NCI-H510A treated with DMSO at 0.1 percent for 48 hours (cell line): ENCODE measurements at places on chromosomes 6 and 20.

- DNase-seq, result no peak
These were observed 23.7 kb downstream of the SERPINB1 start for GRCh38 chr6:2817903-2818443.

DNA sequence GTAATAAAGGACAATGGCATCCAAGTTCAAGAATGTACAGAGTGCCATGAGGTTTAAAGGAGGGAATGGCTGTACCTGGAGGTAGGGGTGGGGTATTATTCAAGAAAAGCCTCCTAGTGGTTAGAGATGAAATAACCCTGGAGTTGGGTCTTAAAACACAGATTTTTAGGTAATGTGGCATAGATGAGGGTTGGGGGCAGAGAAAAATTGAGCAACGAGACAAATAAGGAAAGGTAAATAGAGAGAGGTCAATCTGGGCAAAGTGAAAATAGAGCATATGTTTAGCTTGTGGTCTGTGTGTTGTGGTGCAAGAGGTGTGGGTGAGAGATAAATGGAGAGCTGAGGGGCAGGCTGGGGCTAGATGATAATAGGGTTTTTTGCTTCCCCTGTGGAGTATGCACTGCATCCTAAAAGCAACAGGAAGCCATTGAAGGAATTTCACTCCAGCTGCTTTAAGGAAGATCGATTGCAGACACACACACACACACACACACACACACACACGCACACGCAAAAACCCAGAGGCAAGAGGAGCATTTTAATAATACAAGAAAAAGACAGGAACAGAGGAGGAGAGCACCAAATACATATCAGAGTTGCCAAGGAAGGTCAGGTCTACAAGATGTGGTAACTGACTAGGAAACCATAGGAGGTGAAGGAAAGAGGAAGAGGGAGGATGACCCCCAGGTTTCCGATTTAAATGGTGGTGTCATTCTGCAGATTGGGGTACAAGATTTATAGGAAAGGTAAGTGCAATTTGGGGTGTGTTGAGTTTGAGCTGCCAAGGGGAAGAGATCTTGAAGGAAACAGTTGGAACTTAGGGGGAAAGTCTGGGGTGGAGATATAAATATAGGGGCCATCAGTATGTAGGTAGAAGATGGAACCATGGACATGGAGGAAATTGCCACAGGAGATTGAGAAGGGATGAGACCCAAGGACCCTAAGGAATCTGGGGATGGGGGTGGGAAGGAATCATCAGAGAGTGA lies 31.3 kb upstream of the ADGRF1 start:
- no peak for DNase-seq

DNA sequence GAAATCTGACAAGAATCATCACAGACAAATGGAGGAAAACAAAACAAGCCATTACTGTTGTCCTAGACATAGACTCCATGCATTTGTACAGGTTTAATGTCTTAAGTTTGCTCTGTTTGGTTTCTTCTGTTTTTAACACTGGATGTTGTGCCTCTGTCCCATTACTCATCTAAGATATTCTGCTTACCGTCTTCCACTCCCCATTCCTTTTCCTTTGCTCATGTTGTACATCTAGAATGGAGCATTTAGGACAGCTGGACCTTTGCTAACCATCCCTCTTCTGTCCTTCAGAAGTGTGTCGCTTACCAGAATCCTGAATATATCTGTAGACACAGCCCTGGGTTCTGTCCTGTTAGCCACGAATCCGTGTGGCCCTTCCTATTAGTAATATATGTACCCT lies 35.2 kb downstream of the RAB22A start:
- DNase-seq, result no peak

GRCh38 chr6:3623451-3624249 lies 127.9 kb downstream of the PXDC1 start:
- no peak for DNase-seq

DNA sequence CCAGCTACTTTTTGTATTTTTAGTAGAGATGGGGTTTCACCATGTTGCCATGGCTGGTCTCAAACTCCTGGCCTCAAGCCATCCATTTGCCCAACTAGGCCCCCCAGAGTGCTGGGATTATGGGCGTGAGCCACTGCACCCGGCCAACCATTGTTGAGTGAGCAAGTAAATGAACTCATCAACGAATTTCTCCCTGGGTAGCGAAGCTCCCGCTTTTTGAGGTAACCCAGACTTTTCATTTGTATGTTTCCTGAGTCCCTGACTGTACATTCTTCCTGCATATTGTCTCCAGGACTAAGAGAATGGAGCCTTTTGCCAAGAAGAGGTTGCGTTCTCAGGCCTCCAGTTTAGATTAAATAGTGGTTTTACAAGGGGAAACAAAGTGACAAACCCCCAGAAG lies 36.4 kb downstream of the RIPOR3 start:
- DNase-seq, result no peak

GRCh38 chr20:58896820-58897219 lies 44.3 kb downstream of the GNAS start:
- no peak for DNase-seq

GRCh38 chr20:53142225-53143127 lies 170.3 kb downstream of the TSHZ2 start:
- DNase-seq, result no peak

DNA sequence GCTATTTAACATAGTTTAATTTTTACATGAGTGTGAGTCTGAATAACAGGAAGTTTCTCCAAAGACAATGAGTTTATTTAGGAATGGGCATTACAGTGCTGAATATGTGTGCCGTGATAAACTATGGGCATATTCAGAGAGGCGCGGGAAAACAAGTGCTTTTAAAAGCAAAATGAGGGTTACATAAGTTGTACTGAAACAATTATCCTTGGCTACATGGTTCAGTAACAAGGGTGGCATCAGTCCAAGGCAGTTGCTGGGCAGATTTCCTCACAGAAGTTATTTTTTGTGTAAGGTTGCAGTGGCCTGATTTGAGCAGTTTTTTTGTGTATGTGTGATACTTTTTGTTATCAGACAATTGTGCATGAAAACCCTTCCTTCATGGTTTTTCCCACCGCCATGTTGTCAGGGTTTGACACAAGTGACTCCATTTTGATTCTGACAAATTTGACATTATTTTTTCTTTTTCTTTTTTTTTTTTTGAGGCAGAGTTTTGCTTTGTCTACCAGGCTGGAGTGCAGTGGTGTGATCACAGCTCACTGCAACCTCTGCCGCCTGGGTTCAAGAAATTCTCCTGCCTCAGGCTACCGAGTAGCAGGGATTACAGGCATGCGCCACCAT lies 22.3 kb upstream of the PXDC1 start:
- no peak for DNase-seq

DNA sequence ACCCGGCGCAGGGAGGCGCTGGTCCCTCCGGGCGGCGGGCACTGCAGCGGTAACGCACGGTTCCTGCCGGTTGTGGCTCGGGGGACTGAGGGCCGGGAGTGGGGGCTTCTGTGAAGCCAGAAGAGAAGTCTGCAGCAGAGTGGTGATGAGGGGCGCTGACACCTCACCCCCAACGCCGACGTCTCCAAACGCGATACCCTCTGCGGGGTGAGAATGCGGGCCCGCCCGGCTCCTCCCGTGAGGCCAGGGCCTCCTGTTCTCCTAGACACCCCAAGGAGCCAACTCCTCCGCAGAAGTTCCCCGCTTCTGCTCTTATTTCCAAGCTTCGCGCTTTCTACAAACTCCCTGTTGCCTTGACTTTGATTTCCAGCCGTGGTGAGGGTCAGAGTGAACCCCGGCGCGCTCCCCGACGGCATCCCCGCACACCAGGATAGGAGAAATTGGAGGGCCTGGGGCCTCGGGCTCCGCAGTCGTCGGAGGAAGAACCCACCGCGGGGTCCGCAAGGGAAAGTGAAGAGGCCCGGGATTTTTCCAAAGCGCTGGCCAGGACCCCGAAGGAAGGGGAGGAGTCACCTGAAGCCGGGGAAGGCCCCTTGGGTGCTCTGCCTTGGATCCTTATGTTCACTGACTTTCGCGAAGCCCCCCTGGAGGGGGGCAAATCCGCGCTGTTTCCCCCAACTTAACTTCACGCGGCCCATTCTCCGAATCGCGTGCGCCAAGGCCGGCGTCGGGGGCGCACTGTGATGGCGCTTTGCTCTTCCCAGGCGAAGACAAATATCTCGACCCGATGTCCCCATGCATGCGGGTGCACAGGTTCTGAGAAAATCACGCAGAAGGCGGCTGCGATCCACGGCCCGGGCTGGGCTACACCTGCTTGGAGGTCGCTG lies 3.1 kb upstream of the INSM1 start:
- DNase-seq, result peak; percentile 62

GRCh38 chr6:163877877-163878639 lies 463.5 kb downstream of the QKI start:
- no peak for DNase-seq

DNA sequence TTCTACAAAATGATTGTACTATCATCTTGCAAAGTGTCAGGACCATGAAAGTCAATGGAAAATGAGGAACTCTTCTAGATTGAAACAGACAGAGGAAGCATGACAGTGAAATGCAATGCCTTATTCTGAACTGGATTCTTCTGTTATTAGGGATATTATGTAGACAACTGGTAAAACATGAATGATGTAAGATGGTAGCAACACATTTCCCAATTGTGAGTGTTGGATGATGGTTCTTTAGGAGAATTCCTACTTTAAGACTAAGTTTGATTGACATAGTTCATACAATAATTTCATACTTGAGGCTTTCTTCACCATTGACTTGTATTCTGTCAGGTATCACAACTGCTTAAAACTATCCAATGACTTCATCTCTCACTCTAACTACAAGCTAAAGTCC lies 4.5 kb downstream of the UBE3D start:
- no peak for DNase-seq

DNA sequence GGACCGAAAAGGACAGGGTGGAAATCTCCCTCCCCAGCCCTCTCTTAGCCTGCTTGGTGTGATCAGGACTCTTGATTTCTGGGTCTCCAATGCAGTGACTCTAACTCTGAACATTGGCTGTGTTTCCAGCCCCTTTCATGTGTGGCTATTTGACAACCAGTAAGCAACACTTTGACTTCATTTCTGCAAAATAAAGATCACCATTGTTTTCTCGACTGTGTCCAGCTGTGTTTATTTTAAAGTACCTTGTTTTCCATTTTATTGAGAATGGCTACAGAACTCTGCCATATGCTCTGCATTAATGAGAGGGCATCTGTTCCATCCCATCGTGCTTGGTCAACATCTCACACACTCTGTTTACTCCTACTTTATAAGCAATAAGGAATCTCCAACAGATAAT lies 60.9 kb upstream of the TAGAP start:
- DNase-seq, result no peak

DNA sequence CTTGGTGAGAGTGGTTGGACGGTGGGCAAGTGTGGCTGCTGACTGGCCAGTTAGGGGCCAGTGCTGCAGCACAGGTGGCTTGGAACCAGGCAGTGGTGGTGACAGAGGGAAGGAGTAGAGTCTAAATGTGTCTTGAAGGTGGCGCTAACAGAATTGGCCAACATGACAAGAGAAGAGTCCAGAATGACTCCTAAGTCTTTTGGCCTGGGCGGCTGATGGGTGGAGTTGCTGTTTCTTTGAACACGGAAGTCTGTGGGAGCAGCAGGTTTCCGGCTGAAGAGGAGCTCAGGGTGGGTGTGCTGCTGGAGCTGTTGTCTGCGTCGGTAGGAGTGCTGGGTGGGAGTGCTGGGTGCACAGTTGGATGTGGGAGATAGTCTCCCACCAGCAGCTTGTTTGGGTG lies 10.1 kb downstream of the LSM14B start:
- no peak for DNase-seq

DNA sequence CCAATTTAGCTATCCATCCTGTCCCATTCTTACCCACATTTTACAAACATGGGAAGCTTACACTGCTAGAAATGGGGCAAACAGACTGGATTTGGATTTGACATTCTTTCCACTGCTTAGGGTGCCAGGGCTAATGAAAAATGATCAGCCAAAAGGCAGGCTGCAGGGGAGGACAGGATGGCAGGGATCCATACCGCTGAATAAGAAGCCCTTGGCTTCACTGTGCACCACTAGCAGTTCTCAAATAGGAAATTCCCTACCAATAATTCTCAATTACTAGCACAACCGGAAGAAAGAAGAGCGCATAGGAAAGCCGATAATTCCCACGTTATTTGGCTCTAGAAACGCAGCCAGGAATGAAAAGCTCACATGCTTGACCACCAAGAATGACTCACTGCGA lies 73.1 kb downstream of the NDUFAF5 start:
- DNase-seq, result no peak

GRCh38 chr6:123956492-123957139 lies 153.0 kb downstream of the NKAIN2 start:
- DNase-seq, result no peak

DNA sequence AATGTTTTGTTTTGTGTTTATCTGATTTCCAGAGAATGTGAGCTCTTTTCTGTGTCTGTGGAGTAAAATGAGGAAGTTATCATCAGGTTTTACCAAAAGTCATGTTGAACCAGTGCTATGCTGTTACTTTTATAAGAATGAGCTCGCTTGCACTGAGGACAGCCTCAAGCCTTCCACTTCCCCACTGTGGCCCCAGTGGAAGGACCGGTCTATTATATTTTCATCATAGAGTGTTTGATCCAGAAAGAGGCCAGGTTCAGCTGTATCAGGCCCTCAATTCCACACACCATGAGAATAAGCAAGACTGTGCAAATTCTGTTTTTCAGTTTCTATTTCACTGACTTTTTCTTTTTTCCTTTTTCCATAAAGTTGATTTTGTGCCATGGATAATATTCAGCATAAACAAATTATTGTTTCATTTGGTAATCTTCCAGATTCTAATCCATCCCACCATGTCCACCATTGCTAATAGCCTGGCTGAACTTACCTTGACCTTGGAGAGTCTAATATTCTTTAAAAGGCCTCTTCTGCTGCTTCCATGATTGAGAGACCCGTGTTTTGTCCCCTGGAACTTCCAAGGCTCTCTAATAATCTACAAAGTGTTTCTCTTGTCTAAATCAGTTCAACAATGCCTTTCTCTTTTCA lies 286.2 kb downstream of the THBS2 start:
- no peak for DNase-seq

DNA sequence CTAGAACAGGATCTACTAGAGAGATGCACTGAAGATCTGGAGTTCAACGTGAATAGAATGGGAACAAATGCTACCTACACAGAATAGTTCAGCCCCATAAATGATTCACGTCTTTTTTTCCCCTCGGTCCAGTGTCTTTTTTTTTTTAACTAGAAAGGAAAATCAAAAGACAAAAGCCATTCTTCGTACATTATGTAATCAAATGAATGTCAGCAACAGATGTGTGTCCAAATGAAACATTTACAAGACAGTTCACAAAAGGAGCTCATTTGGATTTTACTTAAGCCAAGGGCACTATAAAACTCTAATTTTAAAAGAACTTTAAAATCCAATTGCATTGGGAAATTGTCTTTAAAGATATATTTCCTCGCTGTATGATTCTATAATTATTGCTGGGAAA lies 42.4 kb downstream of the FAM184A start:
- DNase-seq, result no peak

GRCh38 chr6:157020398-157020797 lies 243.2 kb downstream of the ARID1B start:
- DNase-seq, result no peak

DNA sequence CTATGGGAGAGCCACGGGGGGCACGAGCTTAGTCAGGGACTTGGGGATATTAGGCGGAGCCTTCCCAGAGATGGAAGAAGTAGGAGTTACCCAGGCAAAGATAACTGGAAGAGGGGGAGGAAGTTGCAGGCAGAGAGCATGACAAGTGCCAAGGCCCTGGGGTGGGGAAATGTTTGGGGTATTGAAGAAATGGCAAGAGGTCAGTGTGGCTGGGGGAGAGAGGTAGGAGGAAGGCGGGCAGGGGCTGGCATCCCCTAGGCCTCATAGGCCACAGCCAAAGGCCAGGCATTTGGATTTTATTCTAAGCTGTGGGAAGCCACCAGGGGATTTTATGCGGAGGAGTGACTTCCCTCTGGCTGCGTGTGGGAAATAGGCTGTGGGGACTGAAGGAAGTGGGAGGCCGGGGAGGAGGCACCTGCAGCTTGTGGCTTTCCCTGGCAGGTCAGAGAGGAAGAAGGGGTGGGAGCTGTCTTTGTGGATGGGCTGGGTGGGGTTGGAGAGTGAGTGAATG lies 22.7 kb downstream of the SNAI1 start:
- DNase-seq, result no peak
